MV-4-11 (cell line): ENCODE measurements at places on chromosomes 13 and 19.
A peak's percentile ranks its signal among the peaks of the same experiment; 100 is the strongest.

DNA sequence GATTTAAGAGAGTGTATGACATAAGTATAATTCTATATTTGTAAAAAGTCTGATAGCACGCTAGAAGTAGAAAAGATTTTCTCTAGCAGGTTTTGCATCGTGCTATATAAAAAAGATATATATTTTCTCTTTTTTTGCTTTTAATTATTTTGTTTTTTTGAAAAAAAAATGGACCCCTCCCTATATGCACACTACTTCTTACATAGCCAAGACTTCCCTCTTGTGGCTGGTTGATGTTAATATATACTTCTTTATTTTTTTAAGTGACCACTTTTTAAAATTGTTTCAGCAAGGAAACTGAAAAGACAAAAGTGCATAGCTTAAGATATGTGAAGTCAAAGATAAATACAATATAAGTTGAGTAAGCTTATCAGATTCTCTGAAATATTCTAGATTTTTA lies 1202.8 kb downstream of the DIAPH3 start:
- DNase-seq: peak; percentile 34

GRCh38 chr19:47271949-47272348 lies 2.7 kb upstream of the INAFM1 start:
- no peak for DNase-seq

GRCh38 chr13:114161028-114161556 lies 18.0 kb upstream of the CFAP97D2 start:
- DNase-seq: no peak

DNA sequence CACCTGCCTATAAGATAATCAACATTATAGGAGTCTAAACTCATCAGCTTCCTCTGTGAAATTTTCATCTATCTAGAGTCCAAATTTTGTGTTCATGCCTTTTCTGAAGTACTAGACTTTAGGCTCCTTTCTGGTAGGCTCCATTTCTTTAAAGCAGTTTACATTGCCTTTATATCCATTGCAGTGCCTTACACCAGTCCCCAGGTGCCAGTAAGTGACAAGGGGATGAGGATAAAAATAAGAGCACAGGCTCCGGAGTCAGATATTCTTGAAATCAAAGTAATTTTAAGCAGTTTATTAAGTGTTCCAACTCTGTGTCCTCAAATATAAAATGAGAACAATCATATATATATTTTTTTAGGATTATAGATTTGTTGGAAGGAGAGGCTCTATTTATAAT lies 10.6 kb upstream of the CYSLTR2 start:
- DNase-seq: no peak

- no peak for DNase-seq
These were observed 91.1 kb downstream of the RNASEH2B start for GRCh38 chr13:51000571-51001260.

- no peak for DNase-seq
These were observed 109.8 kb downstream of the ZIC5 start for GRCh38 chr13:99861771-99862170.

DNA sequence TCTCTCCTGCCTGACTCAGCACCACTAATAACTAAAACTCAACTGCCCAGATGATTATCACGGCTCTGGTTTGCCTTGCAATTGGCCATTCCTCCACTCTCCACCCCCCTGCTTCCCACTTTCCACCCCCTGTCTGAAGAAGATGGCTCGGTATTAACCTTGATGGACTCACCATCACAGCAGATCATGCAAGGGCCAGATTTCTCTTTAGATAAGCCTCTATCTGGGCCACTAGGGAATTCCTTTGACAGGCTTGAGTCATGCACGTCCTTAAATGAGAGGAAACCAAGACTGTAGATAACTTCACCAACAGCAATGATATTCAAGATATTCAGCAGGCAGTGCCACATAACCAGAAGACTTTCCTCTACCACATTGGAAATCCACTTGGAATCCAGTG lies 131.1 kb upstream of the NBEA start:
- no peak for DNase-seq

DNA sequence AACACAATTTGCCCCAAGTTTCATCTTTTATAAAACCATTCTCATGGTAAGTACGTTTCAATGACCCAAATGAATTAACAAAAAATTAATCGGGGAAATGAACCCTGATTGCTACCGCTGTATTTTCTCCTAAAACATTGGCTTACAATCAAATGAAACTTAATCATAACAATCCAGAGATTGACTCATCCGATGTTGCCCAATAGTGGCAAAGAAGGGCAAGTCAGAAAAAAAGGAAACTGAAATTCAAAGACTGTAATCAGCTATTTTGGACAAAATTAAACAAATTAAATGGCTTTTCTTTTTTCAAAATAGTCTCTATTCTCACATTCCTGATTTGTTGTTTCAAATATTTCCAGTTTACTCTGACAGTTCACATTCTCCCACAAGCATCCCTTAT lies 3.9 kb upstream of the ACOD1 start:
- peak; percentile 69 for DNase-seq

GRCh38 chr19:1290196-1290702 lies 4.6 kb downstream of the EFNA2 start:
- DNase-seq: no peak

DNA sequence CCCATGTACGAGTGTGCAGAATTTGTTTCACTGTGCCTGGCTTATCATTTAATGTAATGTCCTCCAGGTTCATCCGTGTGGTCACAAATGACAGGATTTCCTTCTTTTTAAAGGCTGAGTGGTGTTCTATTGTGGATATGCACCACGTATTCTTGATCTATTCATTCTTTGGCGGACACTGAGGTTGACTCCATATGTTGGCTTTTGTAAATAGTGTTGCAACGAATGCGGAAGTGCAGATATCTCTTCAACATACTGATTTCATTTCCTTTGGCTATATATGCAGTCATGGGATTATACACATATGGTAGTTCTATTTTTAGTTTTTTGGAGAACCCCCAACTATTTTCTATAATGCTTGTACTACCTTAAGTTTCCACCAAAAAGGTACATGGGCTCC lies 13.0 kb downstream of the OR7A5 start:
- DNase-seq: peak; percentile 87

DNA sequence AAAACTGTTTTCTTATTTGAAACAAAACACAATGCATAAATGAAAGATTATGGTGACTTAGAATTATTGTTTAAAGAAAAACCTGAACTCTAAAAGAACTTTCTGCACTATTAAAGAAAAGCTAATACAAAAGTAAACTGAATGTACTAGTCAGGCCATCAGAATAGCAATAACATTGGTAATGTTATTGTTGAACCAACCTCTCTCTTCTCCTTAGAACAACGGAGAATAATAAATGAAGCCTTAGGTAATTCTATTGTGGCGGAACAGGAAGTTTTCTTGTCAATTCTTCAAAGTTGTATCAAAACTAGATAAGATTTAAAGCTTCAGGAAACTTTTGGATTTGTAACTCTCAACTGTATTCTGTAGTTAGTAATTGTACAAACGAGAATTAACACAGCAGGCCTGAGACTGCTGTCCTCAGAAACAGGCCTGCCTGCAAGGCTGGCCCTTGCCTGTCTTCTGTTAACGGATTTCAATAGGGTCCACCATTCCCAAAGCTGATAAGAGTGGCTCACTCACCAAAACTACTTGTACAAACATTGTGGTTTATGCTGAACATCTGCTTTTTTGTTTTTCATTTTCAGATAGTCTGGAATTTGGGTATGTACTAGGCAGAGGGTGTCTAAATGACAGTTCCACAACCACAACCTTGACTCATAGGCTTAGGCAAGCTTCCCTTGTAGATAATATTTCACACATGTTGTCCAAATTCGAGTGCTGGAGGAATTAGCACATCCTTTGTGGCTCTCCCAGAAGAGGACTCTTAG lies 825.8 kb downstream of the GPC5 start:
- DNase-seq: peak; percentile 99

DNA sequence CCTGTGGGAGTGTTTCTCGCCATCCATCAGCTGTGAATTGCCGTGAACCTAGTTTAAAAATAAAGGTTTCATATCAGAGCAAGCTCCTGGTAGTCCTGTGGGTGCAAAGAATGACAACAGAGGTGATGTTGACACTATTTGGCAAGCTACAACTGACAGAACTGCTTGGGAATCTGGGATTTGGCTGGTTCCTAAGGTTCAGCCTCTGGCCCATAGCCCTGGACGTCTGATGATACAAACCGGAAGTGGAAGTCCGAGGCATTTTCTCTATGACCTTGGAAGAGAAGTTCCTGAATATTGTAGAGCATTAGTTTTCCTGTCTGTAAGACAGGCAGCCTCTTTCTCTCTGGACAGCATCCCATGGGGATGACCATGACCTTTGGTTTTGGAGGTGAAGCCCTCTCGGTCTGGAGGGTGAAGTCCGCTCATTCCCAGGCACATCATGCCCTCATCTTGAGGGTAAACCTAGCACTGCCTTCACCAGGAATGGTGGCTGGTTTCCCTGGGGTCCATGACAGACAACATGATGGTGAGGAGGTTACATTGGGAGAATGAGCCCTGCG lies 29.1 kb downstream of the GATAD2A start:
- no peak for DNase-seq

GRCh38 chr13:104320446-104320845 lies 1254.2 kb upstream of the SLC10A2 start:
- DNase-seq: no peak

- no peak for DNase-seq
These were observed 3.7 kb upstream of the DOCK9 start for GRCh38 chr13:98981369-98982080.

- DNase-seq: no peak
These were observed 27.3 kb downstream of the PNPLA6 start for GRCh38 chr19:7562646-7563393.

DNA sequence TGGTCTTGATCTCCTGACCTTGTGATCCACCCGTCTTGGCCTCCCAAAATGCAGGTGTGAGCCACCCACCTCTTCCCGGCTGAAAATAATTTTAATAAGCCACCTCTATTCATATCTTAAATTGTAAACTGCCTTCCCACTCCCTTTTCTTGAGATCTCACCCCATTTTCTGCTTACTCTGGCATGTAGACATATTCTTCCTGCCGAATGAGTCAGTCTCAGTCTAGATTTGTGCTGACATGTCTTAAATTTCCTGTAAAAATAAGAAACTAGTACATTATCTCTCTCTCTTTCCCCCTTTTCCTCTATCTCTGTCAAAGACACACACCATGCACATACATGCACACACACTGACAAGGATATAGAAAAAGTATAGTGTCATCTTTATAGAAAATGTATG lies 60.9 kb downstream of the THSD1 start:
- no peak for DNase-seq

- DNase-seq: peak; percentile 87
These were observed at the start of gene SLC25A30 for GRCh38 chr13:45417790-45418534. TSS of gene SLC25A30 (minus strand) at chr13:45418373. CDS start at chr13:45411425, 6,948 bp downstream.

DNA sequence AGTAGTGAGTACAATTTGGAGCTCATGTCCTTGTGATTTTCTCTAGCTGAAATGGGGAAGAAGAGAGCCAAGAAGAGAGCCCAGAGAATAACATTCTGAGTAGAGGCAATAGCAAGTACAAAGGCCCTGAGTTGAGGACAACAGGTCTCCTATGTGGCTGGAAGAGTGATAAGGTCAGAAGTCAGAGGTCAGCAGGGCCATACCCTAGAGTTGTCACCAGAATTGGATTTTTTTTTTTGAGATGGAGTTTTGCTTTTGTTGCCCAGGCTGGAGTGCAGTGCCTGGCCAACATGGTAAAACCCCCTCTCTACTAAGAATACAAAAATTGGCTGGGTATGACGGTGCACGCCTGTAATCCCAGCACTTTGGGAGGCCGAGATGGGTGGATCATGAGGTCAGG lies 8.0 kb upstream of the TRIM28 start:
- DNase-seq: no peak

DNA sequence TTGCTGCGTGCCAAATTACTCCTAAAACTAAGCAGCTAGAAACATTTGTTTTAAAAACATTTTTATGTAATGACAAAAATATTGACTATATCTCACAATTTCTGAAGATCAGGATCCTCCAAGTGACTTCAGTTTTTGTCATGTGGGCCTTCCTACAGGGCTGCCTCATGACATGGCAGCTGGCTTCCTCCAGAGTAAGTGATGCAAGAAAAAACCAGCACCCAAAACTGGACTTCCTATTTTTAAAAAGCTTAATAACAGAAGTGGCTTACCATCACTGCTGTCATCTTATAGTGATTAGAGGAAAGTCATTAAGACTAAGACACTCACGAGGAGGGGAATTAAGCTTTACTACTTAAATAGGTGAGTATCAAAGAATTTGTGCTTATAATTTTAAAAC lies 681.7 kb downstream of the PCDH17 start:
- DNase-seq: peak; percentile 92

DNA sequence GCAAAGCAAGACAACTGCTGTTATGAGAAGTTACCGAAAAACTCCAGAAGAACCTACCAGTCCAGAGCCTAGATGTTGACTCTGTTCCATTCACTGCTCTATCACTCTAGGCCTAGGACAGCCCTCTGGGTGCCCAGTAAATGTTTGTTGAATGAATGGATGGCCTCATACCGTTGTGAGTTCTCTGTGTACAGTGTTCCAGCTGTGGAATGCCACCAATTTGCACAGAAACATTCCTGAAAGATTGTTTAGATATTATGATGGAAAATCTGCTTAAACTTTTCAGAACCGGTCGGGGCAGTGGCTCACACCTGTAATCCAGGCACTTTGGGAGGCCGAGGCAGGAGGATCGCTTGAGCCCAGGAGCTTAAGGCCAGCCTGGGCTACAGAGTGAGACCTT lies 1.3 kb upstream of the FBL start:
- no peak for DNase-seq

DNA sequence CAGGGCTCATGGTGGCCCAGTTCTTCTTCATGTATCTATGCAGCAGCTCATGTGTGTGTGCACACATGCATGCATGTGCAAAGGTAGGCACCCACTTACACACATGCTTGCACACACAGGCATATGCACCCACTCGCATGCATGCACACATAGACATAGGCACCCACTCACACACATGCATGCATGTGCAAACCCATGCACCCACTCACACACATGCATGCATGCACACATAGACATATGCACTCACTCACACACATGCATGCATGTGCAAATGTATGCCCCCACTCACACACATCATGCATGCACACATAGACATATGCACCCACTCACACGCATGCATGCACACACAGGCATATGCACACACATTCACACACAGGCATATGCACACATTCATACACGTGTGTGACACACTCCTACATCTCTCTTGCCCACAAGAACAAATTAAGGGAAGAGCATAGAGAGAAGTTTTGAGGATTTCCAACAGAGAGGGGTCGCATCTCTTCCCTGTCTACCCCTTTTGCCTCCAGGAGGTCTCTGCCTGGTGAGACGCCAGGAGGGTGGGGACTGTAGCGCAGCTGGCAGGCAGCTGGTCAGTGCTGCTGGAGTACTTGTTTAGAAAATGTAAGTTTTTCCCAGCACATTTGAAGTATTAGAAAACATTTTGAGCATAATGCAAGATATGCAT lies 63.9 kb upstream of the ARHGEF7 start:
- DNase-seq: no peak

GRCh38 chr13:113365583-113365970 lies 1.6 kb upstream of the GRTP1 start:
- DNase-seq: no peak

- DNase-seq: no peak
These were observed 117.8 kb downstream of the RAB20 start for GRCh38 chr13:110443622-110444225.
